ENCODE measurements at places on chromosomes 3 and 15. TPM values are rescaled to one million over a fixed set of nuclear protein-coding genes. Genes with fewer than 3 reads are reported as not detected.

Gene RASGRF1
- 5.2 TPM for total RNA-seq

Gene NANOGP8
- not detected for total RNA-seq

Gene CDCP1
- total RNA-seq = 7.2 TPM

Gene NPAP1
- total RNA-seq = not detected

Gene SYNM
- 1.1 TPM for total RNA-seq

Gene GOLGA6L7
- total RNA-seq = not detected

Gene MAGEL2
- not detected for total RNA-seq

Gene CCDC33
- 1.6 TPM for total RNA-seq

Gene ISL2
- 1.7 TPM for total RNA-seq

Gene KIF7
- total RNA-seq = 12.8 TPM

Gene MED12L
- 0.29 TPM for total RNA-seq

Gene CSPG5
- total RNA-seq = not detected

Gene GOLGA8T
- total RNA-seq = not detected

Gene FBXW12
- not detected for total RNA-seq

Gene DCLK3
- not detected for total RNA-seq

Gene SHISA5
- total RNA-seq = 235 TPM

Gene ANKRD63
- not detected for total RNA-seq

Gene EPHB3
- total RNA-seq = 1.4 TPM

Gene ITIH1
- total RNA-seq = not detected

Gene GHSR
- not detected for total RNA-seq

Gene CFAP44
- 0.18 TPM for total RNA-seq

Gene LRRC34
- 9.5 TPM for total RNA-seq

Gene CALML4
- total RNA-seq = 4.6 TPM

Gene SERPINI2
- not detected for total RNA-seq

Gene PTPN9
- total RNA-seq = 15.6 TPM

Gene MORC1
- not detected for total RNA-seq

Gene ROBO1
- total RNA-seq = 20.5 TPM

Gene MAP4
- 149 TPM for total RNA-seq

Gene SLC12A1
- total RNA-seq = not detected

Gene RPP25
- total RNA-seq = 0.53 TPM

Gene TRPM1
- not detected for total RNA-seq

Gene SLC15A2
- under 0.01 TPM for total RNA-seq

Gene HIGD2B
- not detected for total RNA-seq

Gene TMEM108
- not detected for total RNA-seq

Gene ITPKA
- total RNA-seq = 50.7 TPM

Gene TAGLN3
- 5.5 TPM for total RNA-seq

Gene DLG1
- 21.3 TPM for total RNA-seq

Gene ACAN
- total RNA-seq = not detected

Gene MYO1E
- 70.7 TPM for total RNA-seq

Gene CPNE9
- not detected for total RNA-seq

Gene SPTSSB
- not detected for total RNA-seq

Gene RHCG
- total RNA-seq = not detected

Gene UNC13C
- not detected for total RNA-seq

Gene LRRC2
- not detected for total RNA-seq

Gene SOX14
- not detected for total RNA-seq
